ENCODE measurements at places on chromosomes 4 and X.

- no peak for DNase-seq
Measured at GRCh38 chrX:4240541-4241194, 527.2 kb upstream of the PRKX start.

DNA sequence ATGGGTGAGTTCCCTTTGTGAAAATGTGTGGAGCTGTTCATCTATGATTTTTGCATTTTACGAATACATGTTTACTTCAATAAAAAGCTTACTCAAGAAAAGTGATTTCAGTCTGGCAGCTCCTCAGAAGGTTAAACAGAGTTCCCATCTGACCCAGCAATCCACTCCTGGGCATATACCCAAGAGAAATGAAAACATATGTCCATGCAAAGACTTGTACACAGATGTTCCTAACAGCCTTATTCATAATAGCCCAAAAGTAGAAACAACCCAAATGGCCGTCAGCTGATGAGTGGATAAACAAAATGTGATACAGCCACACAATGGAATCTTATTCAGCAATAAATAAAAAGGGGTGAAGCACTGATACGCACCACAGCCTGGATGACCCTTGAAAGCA lies 20.8 kb downstream of the CLCN4 start:
- no peak for DNase-seq

GRCh38 chrX:17012465-17012864 lies 66.0 kb downstream of the REPS2 start:
- no peak for DNase-seq

GRCh38 chr4:147994491-147995385 lies 262.9 kb downstream of the ARHGAP10 start:
- no peak for DNase-seq

DNA sequence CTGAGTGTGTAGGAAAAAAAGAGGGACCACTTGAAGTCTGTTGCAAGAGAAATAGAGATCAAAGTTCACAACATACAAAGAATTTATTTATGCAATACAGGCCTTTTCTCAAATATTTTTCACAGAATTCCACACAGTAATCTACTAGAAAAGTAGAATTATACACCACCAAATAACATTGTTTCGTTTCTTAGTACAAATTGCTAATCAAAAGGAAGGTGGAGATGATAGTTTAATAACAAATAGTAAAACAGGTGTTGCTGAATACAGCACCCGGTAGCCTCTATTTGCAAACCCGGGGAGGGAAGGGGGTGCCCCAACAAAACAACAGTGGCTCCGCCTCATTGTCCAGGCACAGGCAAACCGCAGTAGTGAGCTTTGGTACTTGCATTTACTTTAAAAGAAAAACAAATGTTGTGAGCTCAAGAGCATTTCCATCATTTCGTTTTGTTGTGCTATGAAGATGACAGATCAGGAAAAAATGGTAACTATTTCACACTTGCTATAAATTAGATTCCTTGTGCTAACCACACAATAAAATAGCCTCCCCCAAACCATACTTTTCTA lies 186.4 kb downstream of the DCLK2 start:
- DNase-seq = no peak

- no peak for DNase-seq
Measured at GRCh38 chrX:106931831-106932491, 11.8 kb downstream of the CLDN2 start.

DNA sequence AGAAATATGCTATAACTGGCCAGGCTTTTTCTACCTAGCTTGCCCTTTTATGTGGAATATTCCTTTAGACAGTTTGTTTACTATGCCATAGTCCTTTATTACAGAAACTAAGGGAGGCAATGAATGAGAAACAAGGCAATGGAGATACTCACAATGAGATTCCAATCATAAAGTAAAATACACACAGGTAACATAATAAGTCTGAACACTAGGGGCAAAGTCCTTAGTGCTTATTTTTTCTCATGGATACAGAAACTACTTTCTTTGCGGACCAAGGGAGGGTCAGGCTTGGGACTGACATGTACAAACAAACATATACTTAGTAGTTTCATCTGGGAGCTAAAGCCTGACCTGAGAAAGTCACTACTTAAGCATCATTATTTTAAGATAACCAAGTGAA lies 16.0 kb upstream of the UGT8 start:
- DNase-seq = no peak

GRCh38 chr4:738781-739280 lies 33.2 kb downstream of the PCGF3 start:
- DNase-seq = no peak

- DNase-seq = no peak
Measured at GRCh38 chrX:86295293-86295692, 147.0 kb downstream of the DACH2 start.

All from stimulated activated CD4-positive, alpha-beta T cell treated with anti-CD3 and anti-CD28 coated beads, TNF-alpha, amount 100 ng/mL, for 24 hours (primary cell).